Effector memory CD4-positive, alpha-beta T cell (primary cell): ENCODE measurements at places on chromosomes 3 and 15.

GRCh38 chr3:127674101-127674721, 1.5 kb downstream of the ABTB1 start:
- DNase-seq, result no peak

GRCh38 chr3:24151594-24151993, 206.5 kb downstream of the NR1D2 start:
- no peak for DNase-seq

DNA sequence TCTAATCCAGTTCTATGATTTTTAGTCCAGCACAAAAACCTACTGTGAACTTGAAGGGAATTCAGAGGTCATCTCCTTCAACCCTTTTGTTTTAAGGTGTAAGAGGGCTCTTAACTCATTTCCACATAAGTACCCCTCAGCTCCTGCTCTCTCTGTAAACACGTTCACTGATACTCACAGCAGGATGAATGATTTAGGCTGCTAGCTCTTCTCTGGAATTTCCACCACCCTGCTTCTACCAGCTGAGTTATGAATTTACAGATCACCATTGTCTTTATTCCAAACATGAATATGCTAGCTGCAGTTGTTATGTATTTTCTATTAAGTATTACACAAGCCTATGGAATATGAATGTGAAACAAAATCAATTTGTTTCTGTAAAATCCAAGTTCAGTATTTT, 101.3 kb upstream of the NANOGP8 start:
- no peak for DNase-seq

GRCh38 chr15:63483521-63484371, 20.6 kb upstream of the USP3 start:
- no peak for DNase-seq

GRCh38 chr3:36876181-36876936, 68.5 kb downstream of the TRANK1 start:
- DNase-seq, result peak; percentile 14

DNA sequence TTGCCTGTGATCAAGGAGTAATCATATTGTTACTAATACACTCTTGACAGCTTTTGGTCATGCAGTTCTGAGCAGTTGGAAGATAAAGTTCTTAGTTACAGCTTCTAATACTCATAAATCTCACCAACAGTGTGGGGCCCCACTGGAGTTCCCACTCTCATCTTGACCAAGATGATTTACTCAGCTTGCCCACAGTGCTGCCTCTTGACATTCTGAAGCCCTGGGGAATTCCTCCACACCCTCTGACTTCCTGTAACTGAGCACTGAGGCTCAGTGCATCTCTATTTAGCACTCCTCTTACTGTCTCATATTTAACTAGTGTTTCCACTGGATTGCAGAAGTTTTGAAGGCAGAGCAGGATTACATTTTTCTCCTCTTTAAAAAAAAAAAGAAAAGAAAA, 1.9 kb upstream of the ARL6IP5 start:
- peak; percentile 56 for DNase-seq

DNA sequence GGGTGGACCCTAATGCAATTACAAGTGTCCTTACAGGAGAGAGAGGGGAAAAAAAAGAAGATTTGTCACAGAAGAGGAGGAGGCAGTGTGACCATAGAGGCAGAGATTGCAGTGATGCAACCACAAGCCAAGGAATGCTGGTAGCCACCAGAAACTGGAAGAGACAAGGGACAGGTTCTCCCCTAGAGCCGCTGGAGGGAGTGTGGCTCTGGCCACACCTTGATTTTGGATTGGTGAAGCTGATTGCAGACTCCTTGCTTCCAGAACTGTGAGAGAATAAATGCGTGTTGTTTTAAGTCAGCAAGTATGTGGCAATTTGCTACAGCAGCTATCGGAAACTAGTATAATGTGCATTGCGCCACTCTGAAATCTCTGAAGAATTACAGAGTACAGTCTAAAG, 110.1 kb downstream of the SRGAP3 start:
- no peak for DNase-seq

- DNase-seq, result no peak
Measured at GRCh38 chr3:31408720-31409119, 124.0 kb upstream of the STT3B start.

GRCh38 chr3:23019596-23020300, 183.4 kb upstream of the UBE2E2 start:
- DNase-seq, result no peak

DNA sequence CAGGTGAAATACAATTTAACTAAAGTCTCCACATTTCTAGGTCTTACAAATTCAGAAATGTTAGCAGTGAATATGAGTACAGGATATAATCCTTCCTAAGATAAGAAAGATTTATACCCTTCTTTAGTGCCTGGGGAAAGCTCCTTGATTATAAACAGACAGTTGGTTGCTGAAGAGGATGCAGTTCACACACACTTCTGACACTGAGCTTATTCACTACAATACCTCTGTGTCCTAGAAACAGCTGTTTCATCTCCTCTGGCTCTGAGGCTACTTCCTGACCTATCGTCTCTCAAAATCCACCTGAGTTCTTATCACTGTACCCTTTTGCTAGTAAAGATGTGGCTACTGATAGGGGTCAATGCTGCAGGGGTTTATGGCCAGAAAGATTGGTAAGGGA, 57.1 kb downstream of the TP63 start:
- DNase-seq, result no peak

DNA sequence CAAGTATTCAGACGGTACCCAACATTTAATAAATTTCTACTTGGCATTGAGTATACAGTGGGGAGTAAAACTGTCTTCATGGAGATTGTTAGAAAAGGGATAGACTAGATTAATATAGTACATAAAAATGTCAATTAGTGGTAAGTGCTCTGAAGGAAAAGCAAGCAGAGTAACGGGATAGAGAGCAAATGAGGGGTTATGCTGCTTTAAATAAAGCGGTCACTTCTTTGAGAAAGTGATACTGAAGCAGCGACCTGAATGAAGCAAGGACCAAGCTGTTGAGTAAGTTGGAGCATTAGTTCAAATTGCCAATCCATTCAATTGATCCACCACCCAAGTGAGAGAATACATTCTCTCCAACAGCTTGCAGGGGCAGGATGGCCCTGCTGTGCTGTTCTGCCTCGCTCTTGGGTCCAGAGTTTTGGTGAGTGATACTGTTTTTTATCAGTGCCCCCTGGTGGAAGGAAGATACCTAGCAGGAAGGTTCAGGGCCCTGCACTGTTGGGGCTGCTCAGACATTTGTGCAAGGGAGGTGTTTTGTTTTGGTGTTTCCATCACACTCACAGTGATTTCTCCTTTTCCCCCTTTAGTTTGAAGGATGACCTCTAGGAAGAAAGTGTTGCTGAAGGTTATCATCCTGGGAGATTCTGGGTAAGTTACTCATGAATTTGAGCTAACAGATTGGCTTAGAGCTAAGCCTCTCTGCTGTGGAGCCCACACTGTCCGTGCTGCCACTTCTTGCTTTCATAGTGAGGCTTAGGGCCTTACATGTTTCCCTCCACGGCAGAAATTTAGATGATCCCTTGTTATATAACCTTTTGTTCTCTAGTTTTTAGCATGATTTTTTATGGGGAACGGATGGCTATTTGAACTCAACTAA, 69.0 kb downstream of the RAB7A start:
- peak; percentile 34 for DNase-seq

- DNase-seq, result no peak
Measured at GRCh38 chr15:57082054-57082728, 163.7 kb downstream of the TCF12 start.

GRCh38 chr15:52257734-52258062, 37.9 kb downstream of the MYO5C start:
- no peak for DNase-seq

DNA sequence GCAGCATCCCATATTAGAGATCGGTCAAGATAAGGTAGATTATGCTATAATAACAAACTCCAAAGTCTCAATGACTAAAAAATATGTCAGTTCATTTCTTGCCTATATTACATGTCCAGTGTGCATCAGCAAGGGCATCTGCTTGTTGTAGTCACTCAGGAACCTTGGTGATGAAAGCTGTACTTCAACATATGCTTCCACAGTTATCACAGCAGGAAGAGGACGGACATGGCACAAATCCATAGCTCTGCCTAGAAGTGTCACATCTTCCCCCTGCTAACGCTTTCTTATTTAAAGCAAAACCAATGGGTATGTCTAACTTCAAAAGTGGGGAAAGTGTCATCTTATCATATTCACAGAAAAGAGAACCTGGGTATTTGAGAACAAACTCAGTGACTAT, 20.0 kb upstream of the PIAS1 start:
- no peak for DNase-seq

- no peak for DNase-seq
Measured at GRCh38 chr3:122668930-122669730, 11.5 kb upstream of the PARP14 start.

DNA sequence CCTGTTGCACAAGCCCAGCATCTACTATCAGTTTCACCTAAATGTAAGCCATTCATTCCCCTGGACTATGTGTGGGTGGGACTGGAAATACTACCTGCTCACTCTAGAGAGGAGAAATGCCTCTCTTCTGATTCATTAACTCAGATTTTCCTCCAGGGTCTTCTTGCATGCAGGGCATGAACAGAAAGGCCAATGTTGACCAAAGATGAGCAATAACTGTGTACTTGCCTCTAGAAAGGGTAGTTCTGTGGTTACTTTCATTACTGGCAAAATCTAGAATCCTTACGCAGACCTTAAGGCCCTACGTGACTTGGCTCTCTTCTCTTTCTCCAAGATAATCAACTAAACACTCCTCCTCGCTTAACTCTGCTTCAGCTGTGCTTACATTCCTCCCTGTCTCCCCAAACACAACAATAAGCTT, 81.4 kb upstream of the PSMD6 start:
- no peak for DNase-seq

- DNase-seq, result no peak
Measured at GRCh38 chr15:94023531-94023930, 207.8 kb upstream of the MCTP2 start.

DNA sequence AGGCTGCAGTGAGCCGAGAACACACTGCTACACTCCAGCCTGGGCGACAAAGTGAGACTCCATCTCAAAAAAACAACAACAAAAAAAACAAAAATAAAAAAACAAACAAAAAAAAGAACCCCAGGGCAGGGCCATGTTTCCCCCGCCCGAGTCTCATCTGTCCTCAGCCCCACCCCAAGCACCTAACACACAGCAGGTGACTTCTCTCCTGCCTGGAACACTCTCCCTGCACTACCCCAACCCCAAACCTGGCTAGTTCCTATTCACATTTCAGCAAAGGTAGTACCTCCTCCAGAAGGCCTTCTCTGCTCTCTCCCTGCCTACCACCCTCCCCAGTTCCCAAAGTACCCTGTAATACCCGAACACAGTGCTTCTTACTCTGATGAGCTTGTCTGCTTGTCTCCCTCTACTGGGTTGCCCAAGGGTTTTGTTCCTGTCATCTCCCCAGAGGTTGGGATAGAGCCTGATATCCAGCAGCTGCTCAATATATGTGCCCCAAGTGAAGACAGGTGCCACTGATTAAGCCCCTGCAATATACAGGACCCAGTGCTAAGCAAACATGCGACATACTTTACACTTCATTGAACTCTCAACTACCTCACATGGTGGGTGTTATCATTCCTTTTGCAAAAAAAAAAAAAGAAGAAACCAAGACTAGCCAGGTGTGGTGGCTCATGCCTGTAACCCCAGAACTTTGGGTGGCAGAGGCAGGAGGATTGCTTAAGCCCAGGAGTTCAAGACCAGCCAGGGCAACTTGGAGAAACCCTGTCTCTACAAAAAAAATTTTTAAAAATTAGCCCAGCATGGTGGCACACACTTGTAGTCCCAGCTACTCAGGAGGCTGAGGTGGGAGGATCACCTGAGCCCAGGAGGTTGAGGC, 103.6 kb downstream of the DAPK2 start:
- no peak for DNase-seq

DNA sequence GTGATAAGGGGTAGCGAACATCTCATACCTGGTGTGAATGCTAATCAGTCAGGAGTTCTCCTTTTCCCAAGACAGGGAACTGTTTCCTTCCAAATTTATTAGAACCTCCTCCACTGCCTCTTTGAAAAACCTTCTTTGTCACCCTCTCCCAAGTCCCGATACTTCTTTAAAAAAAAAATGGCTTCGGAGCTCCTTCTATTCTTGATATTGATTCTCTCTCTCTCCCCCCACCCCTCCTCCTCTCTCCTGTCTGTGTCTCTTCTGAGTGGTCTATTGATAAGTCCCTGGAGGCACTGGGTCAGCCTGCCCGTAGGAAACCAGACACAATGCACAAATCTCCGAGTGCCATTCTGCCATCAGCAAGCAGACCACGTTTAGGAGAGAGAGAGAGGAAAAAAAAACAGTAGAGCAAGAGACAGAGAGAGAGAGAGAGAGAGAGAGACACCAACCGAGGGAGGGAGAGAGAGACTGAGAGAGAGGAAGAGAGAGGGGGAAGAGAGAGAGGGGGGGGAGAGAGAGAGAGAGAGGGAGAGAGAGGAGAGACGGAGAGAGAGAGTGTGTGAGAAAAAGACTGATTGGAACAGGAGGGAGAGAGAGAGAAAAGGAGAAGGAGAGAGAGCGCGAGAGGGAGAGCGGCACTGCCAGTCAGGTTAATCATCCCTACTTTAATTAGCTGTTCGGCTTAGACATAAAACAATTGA, 160.9 kb downstream of the TIGIT start:
- DNase-seq, result no peak

GRCh38 chr15:63503739-63504246, 600 bp upstream of the USP3 start:
- peak; percentile 86 for DNase-seq

DNA sequence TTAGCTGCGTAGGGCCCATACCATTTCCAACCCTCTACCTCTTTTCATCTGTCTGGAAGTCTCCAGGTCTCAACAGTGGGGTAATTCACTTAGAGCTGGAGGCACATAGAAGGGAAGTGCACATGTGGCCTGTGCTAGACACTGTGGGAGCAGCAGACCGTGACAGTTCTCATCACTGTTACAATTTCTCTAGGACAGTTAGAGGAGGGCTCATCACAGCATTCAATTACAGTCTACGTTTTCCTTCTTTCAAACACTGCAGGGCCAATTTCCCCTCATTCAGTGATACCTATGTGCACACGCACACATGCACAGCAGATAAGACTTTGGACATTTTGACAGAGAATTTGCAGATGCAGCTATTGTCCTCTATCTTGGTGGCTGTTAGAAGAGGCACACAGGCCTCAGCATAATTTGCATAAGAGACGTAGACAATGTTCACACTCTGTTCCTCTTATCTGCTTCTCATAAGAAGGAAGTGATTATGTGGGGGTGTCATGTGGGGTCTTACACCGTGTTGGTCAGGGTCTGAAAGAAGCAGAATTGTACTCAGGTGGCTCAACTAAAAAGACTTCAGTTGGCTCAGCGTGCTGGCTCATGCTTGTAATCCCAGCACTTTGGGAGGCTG, 12.6 kb upstream of the HRG start:
- DNase-seq, result no peak

DNA sequence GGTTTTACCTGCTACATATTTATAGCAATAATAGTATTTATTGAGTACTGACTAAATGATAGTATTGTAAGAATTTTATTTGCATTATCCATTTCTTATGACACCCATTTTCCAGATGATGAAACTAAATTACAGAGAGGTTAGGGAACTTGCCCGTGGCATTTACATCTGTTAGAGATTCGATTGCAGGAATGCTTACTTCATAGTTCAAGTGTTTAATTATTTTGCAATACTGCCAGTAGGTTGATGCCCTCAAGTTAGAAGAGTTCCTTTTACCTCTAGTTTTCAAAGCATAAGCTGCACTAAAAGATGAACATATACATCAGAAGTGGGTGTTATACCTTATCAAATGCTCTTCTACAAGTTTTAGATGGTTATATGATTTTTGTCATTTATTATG, 362.8 kb upstream of the RGMA start:
- DNase-seq, result no peak

GRCh38 chr3:178964551-178964950, 107.1 kb downstream of the ZMAT3 start:
- no peak for DNase-seq
